ENCODE measurements at places on chromosomes 1 and 21. TPM values are rescaled to one million over a fixed set of nuclear protein-coding genes. Genes with fewer than 3 reads are reported as not detected.

DNA sequence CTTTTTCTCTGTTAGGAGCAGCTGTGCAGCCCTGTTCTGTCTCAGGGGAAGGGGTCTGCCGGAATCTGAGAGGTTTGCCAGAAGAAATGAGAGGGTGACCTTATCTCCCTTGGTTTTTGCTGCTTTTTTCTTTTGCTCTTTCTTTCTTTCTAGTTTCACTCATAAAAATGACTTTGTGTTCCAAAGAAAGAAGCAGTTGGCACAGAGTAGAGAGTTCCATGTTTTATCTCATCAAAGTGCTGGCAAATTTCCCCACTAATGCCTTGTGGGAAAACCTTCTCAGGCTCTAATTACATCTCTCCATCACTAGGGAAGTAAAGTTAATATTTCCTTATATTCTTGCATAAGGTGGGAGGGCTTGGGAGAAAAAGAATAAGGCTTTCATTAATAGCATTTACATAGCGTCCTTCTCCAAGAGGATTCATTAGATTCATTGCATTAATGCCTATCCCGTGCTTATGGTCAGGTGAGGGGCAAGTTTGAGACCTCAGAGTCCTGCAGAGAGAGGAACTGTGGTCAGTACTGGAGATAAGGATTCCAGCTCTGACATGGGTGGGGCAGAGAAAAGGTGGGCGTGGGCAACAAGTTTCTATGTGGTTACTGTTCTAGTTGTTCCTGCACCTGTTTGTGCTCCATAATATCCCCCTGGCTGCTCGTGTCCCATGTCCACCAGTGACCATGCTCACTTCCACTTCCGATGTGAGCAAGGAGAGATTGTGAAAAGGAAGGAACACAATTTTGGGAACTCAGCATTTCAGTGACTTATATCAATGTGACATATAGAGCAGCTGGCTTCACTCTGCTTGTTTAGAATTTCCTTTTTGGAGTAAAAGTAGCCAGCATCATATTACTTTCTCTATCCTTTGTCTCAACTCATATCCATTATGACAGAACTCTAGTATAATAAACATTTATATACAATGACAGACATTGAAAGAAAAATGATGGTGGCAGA, 79.5 kb downstream of the DISC1 start:
- no peak overlapping the region for H3K4me3 ChIP-seq
- no peak overlapping the region for H3K27ac ChIP-seq
- no peaks in the 10 kb centered on the region for H3K27me3 ChIP-seq
- no peaks in the 10 kb centered on the region for H3K4me1 ChIP-seq
- no peaks in the 10 kb centered on the region for H3K36me3 ChIP-seq
- DNase-seq = no peak

DNA sequence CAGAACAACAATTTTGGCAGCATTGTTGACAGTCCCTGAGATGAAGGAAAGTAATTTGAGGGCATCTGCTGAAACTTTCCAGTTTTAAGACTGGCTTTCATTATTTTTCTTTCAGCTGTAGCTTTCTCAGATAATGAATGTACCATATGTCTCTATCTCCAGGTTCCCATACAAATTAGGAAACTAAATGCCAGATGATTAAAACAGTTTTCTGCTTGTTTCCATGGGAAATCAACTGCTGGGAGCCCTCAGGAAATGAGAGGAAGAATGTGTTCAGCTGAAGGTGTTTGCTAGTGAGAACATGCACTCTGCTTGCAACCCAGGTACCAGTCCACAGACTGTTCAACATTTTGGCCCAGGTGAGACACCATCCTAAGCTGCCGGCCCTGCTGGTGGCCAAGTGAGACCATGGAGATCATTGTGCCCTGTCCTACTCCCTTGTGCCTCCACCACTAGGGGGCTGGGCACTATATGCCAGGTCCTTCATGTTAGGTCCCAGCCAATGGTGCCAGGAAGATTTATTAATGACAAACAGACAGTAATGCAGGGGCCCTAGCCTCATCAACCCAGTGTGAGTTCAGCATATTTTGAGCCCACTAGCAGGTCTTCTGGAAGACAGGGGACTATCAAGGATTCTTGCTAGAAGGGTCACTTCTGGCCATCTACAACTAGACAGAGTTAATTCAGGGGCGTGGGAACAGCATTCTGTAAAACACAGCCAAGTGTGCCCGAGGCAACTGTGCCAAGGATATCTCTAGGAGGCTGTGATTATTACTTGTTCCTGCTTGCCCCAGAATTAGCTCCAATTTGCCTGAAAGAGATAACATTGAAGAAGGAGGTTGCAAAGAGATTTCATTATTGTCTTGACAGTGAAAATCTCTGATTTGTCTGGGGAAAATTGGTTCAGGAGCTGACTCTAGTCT, 17.0 kb upstream of the LRRC8C start:
- no peaks in the 10 kb centered on the region for H3K4me1 ChIP-seq
- no peak for DNase-seq
- H3K27ac ChIP-seq = no peak overlapping the region
- no peaks in the 10 kb centered on the region for H3K27me3 ChIP-seq
- H3K4me3 ChIP-seq = no peak overlapping the region

DNA sequence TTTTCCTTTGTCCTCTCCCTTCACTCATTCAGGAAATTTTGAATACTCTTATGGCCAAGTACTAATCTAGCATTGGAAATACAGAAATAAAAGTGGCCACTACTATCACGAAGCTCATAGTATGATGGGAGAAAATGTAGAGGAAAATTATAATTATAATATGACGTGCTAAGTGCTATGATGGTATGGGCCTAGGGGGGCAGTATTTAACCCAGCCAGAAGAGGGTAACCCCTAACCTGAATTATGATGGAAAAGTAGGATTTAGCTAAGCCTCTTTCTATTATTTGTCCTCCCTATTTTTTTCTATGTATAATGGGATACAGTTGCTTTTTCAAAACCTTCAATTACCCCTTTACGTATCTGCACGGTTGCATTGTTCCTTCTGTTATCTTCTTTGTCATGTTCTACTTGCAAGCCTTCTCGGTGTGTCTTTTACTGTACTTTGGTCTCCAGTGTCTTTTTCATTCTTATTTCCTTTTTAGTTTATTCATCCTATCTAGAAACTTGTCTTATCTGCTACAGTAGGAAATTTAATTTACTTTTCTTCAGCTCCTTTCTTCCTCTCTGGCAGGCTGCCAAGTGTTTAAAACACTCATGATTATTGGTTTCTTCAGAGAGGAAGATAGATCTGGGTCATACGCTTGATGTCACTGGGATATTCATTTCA, 88.8 kb upstream of the GPR52 start:
- no peak overlapping the region for H3K27ac ChIP-seq
- H3K4me1 ChIP-seq = no peaks in the 10 kb centered on the region
- H3K36me3 ChIP-seq = no peaks in the 10 kb centered on the region
- H3K4me3 ChIP-seq = no peak overlapping the region
- DNase-seq = no peak

DNA sequence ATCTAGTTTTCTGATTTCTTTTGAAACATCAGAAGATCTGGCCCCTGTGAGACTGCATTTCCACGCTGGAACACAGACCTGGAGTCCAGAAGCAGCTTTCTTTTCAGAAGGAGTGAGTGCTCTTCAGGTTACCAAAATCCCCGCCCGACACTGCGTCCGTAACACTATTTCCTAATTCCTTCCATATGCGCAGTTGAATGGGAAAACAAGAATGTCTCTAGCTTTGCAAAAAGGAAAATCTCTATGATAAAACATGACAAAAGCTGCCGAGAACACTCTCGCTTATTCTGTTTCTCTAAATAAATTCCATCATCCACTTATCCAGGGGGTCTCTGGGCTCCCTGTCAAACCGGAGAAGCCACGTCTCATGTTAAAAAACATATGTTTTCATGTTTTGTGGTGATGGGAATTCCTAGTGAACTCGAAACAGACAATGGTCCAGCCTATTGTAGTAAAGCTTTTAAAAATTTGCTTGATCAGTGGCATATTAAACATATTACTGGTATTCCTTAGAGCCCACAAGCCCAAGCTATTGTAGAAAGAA, 67.7 kb downstream of the PLD5 start:
- H3K27me3 ChIP-seq = no peaks in the 10 kb centered on the region
- H3K4me3 ChIP-seq = no peak overlapping the region
- no peak for DNase-seq
- H3K27ac ChIP-seq = no peak overlapping the region
- no peaks in the 10 kb centered on the region for H3K36me3 ChIP-seq

DNA sequence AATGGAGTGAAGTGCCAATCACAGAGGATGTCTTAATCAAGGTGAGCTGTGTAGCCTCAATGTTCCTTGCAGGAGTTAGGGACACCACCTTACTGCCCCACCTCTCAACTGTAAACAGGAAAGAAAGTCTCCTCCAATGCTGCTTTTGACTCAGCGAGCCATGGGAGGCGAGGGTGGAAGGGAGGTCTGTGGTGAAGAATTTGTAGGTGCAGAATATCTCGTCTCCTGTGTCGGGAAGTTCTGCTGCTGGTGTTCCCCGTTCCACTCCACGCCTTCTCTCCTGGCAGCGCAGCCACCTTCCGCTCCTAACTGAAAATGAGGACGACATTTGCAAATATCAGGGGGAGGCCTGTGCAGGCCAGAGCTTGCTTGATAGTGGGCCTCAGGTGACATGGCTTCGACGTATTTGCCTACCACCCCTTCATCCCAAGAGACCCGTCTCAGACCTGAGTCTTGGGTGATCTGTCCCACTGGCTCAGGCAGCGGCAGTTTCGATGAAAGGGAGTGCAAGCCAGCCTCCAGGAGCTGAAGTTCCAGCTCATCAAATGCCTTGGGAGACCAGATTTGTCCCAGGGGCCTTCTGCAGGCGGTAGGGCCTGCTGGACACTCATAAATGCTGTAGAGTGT, 368.3 kb upstream of the C1orf174 start:
- no peak for DNase-seq
- no peak overlapping the region for H3K4me3 ChIP-seq
- H3K27ac ChIP-seq = no peak overlapping the region
- peaks cover 5% of the 10 kb centered on the region for H3K4me1 ChIP-seq
- no peaks in the 10 kb centered on the region for H3K27me3 ChIP-seq
- H3K36me3 ChIP-seq = no peaks in the 10 kb centered on the region

GRCh38 chr1:40736085-40736531, 44.6 kb downstream of the NFYC start:
- H3K27ac ChIP-seq = no peak overlapping the region
- peaks cover 13% of the 10 kb centered on the region for H3K4me1 ChIP-seq
- no peaks in the 10 kb centered on the region for H3K27me3 ChIP-seq
- peaks cover 7% of the 10 kb centered on the region for H3K36me3 ChIP-seq

- H3K4me3 ChIP-seq = no peak overlapping the region
- H3K27me3 ChIP-seq = no peaks in the 10 kb centered on the region
- H3K27ac ChIP-seq = no peak overlapping the region
- H3K36me3 ChIP-seq = no peaks in the 10 kb centered on the region
Measured at GRCh38 chr1:234914606-234915290, 213.9 kb downstream of the TOMM20 start.

DNA sequence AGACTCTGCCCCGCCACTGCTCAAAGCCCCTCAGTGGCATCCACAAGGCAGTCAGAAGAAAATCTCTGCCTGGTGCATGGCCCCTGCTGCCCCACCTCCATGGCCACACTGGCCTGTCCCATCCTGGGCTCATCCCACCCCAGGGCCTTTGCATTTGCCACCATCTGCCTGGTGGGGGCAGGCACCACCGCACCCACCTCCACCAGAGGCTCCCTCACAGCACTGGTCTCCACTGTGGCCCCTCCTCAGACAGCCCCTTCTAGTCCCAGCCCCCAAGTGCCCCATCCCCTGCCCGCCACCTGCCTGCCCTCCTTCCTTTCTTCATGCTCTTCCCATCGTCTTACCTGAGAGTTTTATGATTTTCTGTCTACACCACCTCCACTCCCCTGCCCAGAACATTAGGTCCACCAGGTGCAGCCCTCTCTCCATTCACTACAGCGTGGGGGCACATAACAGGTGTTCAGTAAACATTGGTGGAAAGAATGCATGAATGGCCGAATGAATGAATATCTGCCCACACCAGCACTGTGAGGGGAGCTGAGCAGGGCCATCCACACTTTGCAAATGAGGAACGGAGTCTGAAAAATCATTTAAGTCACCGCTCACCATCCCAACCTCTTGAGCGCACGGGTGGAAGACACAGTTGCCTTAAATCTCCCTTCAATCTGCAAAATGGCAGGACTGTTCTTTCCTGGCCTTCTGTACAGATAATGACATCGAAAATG, 2.1 kb downstream of the PRDM15 start:
- H3K27me3 ChIP-seq = no peaks in the 10 kb centered on the region
- no peaks in the 10 kb centered on the region for H3K36me3 ChIP-seq
- H3K4me1 ChIP-seq = peaks cover 3% of the 10 kb centered on the region
- DNase-seq = no peak
- no peak overlapping the region for H3K4me3 ChIP-seq
- no peak overlapping the region for H3K27ac ChIP-seq

Gene IGFN1
- total RNA-seq = 2.8 TPM
